Skeletal muscle cell (primary cell): ENCODE measurements at places on chromosomes 11 and 22.

DNA sequence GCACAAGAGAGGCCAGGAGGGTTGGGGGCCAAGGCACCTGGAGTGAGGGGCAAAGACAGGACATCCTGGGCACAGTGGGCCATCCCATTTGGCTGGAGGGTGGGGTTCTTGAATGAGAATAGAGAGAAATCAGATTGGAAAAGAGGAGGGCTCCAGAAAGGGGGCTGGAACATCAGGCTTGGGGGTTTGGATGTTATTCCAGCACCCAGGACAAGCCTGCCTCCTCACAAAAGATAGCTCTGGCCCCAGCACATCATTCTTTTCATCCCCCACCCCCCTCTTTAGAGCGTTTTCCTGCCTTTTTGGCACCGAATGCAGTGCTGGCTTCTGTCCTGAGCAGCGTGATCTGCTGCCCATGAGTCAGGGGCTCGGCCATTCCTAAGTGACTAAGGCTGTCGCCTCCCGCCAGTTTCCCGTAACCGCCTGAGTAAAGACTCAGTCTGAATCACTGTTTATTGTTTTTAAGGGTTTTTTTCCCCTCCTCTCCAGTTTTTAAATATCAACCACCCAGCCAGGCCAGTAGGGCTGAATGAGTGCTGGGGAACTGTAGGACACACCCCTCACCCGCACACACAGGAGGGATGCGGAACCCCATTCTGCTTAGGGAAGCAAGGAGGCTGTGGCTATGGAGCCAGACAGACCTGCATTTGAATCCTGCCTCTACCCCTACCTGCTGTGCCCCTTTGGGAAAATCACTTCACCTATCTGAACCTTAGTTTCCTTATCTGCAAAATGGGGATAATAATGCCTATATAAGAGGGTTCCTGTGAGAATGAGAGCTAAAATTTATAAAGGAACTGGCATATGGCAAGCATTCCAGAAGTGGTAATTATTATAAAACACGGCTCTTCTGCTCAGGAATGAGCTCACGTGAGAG lies 32.4 kb upstream of the NAV2 start:
- DNase-seq = peak; percentile 95

- DNase-seq = no peak
These were observed 5.9 kb downstream of the TOM1 start for GRCh38 chr22:35305525-35306070.

GRCh38 chr11:17019232-17019631 lies 5.0 kb upstream of the PLEKHA7 start:
- no peak for DNase-seq

- no peak for DNase-seq
These were observed 4.3 kb upstream of the MARK2 start for GRCh38 chr11:63834535-63835157.

DNA sequence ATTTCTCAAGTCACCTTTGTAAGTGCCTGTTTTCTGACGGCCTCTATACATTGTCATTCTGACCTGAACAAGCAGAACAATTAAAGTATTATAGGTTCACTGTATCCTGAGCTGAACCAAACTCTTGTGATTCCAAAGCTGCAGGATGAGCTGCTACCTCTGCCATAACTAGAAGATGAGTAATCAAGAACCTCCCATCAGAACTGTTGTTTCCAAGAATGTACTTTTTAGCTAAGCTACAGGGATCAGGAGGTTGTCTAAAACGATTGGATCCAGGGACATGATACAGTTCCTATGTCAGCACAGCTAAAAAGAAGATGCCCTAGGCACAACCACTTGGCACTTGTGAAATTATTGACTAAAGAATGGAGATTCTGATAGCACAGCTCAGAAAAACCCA lies 288.4 kb upstream of the CCDC90B start:
- peak; percentile 33 for DNase-seq

DNA sequence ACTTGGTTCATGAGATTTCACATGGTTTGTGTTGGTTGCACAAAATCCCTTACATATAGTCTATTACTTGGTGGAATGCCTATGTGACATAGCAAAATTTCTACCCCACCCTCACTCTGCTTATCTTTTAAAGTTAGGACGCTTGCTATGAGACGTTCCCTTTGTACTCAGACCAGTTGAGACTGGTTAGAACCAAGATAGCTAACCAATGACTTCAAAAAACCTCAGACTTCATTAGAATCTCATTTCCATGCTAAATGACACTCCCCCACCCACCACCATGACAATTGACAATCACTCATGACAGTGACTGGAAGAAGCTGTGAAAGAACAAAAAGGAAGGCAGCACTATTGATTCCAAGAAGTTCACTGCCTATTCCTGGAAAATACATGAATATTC lies 313.6 kb downstream of the ETS1 start:
- no peak for DNase-seq

GRCh38 chr22:43561415-43562178 lies 149.8 kb downstream of the MPPED1 start:
- DNase-seq = no peak

DNA sequence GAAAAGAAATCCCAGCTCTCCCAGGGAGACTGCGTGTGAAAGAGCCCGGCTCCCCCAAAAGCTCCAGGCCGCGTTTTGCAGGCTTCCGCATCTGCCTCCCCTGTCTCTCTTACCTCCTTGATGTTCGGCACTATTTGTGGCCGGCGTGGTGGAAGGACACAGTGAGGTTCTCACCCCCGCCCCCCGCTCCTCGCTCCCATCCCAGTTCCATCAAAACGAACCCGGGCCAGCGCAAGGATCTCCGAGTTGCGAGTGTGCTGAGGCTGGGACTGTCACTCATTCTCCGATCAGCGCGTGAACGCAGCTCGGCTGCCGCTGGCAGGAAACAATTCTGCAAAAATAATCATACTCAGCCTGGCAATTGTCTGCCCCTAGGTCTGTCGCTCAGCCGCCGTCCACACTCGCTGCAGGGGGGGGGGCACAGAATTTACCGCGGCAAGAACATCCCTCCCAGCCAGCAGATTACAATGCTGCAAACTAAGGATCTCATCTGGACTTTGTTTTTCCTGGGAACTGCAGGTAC lies at the start of gene NCAM1:
Gene NCAM1 (plus strand): TSS at position 275 of the 523 bp plus-strand sequence.
- peak; percentile 81 for DNase-seq
